ENCODE measurements at places on chromosomes 6 and 20. TPM values are rescaled to one million over a fixed set of nuclear protein-coding genes. Genes with fewer than 3 reads are reported as not detected.

IL22RA2 gene
- polyA plus RNA-seq = 0.09 TPM

LHFPL5 gene
- polyA plus RNA-seq = not detected

ARMH2 gene
- not detected for polyA plus RNA-seq

TTI1 gene
- polyA plus RNA-seq = 4.6 TPM

COL11A2 gene
- 0.38 TPM for polyA plus RNA-seq

LY6G6F gene
- polyA plus RNA-seq = not detected

MUC22 gene
- polyA plus RNA-seq = 2.4 TPM

CGA gene
- polyA plus RNA-seq = not detected

TGIF2 gene
- 3.6 TPM for polyA plus RNA-seq

MAK gene
- polyA plus RNA-seq = 0.02 TPM

DLL1 gene
- 12.5 TPM for polyA plus RNA-seq

CD40 gene
- 10.8 TPM for polyA plus RNA-seq

ID4 gene
- 24.8 TPM for polyA plus RNA-seq

TNFRSF21 gene
- 24.3 TPM for polyA plus RNA-seq

MCHR2 gene
- not detected for polyA plus RNA-seq

FKBP1C gene
- polyA plus RNA-seq = 0.04 TPM

CLDN20 gene
- not detected for polyA plus RNA-seq

TENT5A gene
- 1.6 TPM for polyA plus RNA-seq

All from esophagus (tissue), 2 donors.